T follicular helper cell (primary cell): ENCODE measurements at places on chromosomes 5 and 9.

- no peak for DNase-seq
Observed at GRCh38 chr5:80711938-80712337, 57.2 kb upstream of the DHFR start.

- DNase-seq: no peak
Observed at GRCh38 chr5:108638021-108638420, 109.7 kb upstream of the FER start.

- no peak for DNase-seq
Observed at GRCh38 chr9:98522487-98522886, 186.2 kb downstream of the GABBR2 start.

DNA sequence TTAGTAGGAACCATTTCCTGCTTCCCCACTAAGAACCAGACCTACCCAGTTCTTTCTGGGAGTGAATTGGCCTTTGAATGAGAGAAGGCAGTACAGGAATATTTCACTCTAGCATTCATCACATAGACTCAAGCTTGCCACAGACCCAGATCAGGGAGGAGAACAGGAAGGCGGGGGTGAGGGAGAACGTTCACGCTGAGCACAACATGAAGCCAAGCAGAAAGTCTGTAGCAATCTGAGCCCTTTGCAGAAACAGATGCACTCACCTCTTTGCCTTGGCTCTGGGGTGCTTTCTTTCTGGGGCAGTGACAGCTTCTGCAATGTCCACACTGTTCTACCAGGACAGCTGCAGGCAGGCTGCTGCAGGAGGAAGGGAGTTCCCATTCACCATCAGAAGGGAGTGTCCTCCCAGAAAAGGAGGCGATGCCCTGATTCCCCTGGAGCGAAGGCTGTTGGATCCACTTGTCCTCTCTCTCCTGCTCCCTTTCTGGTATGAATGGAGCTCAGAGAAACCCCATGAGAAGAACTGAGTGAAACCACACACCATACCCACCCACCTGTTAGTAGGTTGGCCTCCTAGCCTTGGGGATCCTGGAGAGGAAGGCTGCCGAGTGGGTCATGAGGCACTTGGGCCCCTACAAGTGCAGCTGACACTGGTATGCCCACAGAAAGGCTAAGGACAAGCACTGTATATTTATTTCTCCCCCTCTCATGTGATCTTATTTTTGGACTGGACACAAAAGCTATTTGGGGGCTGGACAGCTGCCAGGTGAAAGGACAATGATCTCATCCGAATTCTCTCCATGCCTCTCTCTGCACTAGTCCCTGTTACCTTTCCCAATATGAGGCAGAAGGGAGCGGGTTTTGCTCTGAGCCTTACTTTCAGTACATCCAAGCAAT lies 11.7 kb upstream of the FGF1 start:
- DNase-seq: no peak

DNA sequence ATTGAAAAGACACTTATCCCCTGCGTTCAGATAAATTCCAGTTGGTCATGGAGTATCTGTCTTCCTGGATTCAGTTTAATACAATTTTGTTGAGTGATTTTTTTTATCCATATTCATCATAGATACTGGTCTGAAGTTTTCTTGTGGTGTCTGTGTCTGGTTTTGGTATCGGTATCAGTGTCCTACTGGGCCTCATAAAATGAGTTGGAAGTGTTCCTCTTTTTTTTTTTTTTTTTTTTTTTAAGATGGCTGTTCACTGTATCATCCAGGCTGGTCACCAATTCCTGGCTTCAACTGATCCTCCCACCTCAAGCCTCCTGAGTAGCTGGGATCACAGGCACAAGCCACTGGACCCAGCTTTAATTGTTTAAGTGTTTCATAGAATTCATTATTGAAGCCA lies 2.9 kb upstream of the CAMSAP1 start:
- no peak for DNase-seq

- DNase-seq: no peak
Observed at GRCh38 chr5:122673343-122673742, 101.5 kb upstream of the SNX2 start.

- no peak for DNase-seq
Observed at GRCh38 chr5:165397516-165397915, 1892.1 kb downstream of the MAT2B start.

GRCh38 chr9:69820955-69821788 lies 555 bp downstream of the CFAP95 start:
- DNase-seq: no peak

- no peak for DNase-seq
Observed at GRCh38 chr5:58754250-58754649, 171.4 kb downstream of the RAB3C start.

DNA sequence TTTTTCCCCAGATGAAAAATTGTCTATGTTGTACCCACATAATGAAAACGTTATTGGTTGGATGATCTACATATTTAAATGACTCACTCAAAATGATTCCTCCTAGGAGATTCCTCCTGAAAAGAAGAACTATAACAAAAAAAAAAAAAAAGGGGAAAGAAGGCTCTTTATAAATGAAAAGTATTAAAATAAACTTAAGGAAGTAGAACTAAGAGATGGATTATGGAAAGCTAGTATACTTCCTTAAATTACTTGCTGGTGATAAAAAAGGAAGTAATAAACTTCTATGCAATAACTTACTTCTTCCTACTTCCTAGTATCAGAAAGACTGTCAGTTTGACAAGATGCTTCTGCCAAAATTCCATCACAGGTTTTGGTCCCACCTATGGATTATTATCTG lies 1087.7 kb downstream of the CDH12 start:
- no peak for DNase-seq

- DNase-seq: no peak
Observed at GRCh38 chr5:73796164-73797131, 170.5 kb downstream of the ARHGEF28 start.

DNA sequence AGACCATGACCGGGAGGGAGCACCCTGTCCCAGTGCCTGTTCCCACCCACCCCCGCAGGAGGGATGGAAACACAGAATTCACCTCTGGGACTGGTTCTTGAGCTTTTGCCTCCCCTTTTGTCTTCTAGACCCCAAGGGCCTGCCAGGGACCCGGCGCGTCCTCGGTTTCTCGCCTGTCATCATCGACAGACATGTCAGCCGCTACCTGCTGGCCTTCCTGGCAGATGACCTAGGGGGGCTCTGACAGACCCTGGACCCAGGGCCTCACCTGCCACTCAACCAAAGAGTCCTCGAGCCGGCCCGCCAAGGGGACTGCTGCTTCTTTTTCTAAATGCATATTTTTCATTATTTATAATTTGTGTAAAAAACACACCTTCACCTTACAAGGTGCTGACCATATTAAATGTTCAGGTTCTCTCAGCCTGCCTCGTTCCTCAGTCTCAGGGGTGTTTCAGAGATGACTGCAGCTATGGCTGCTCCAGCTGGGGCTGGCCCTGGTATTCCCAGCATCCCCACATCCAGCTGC lies 16.9 kb downstream of the CARD19 start:
- no peak for DNase-seq

GRCh38 chr9:24011881-24012280 lies 185.8 kb upstream of the ELAVL2 start:
- DNase-seq: no peak

DNA sequence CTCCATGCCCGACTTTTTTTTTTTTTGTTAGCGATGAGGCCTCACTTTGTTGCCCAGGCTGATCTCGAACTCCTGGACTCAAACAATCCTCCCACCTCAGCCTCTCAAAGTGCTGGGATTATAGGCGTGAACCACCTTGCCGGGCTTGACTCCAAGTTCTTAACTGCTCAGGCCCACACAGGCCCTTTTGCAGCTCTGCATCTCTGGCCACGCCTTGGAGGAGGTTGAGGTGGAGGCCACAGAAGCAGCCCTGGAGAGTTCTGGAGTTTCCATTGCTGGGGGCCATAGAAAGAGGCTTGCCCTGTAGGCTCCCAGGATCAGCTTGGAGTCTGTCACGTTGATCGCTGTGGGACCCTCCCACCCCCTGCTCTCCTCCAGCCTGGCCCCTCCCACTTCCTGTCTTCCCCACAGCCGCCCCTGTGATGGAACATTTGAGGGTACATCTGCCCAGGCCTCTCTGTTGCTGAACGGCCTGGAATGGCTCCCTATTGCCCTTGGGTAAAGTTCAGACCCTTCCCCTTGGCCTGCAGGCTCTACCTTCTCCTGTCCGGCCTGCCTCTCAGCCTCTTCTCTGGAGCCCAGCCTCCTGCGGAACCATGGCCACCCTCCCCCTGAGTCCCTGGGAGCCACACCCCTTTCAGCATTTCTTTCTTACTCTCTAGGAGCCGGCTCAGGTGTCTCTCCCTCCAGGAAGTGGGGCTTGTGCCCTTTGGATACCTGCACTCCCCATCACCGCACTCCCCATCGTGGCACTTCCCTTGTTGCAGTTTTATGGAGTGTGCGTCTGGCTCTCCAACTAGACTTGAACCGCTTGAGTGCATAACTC lies 30.4 kb upstream of the IER5L start:
- DNase-seq: no peak

- DNase-seq: no peak
Observed at GRCh38 chr9:123377211-123377971, 21.4 kb downstream of the CRB2 start.

DNA sequence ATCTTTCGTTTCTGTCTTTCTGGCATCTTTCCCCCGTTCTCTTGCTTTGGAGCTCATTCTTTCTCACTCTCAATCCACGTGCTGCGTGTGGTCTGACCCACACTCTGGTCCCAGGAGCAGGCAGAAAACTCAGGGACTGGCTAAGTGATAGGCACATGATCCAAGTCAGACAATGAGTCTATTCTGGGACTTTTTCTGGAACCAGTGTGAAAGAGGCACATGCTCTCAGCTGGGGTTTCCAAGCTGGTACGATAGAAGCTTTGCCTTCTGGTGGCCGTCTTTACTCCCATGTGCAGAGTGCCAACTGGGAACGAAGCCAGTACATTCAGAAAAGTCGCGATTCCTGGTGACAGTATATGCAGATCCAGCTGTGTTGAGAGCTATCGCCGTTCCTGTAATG lies 94.4 kb downstream of the PDZD2 start:
- no peak for DNase-seq

- DNase-seq: no peak
Observed at GRCh38 chr9:87711857-87712800, 13.8 kb upstream of the CTSL start.

GRCh38 chr5:131064669-131065371 lies 100.2 kb downstream of the HINT1 start:
- no peak for DNase-seq

GRCh38 chr5:64147849-64148441 lies 17.7 kb upstream of the RNF180 start:
- no peak for DNase-seq

DNA sequence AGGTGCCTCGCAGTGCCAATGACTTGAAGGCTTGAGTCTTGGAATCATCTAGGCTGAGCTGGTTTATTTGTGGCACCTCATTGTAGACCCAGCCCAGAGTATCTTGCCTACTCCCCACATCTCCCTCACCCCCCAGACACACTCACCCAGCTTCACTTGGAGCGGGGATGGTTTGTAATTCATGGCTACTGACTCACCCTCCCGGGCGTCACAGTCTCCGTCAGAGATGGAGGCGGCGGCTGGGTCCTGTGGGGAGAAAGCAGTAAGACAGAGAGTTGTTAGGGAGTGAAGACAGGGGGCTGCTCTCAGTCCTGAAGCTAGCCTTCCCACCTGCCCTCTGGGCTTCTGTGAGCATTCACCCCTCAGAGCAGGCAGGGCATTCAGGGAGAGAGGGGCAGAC lies 29.0 kb upstream of the MYORG start:
- DNase-seq: no peak

DNA sequence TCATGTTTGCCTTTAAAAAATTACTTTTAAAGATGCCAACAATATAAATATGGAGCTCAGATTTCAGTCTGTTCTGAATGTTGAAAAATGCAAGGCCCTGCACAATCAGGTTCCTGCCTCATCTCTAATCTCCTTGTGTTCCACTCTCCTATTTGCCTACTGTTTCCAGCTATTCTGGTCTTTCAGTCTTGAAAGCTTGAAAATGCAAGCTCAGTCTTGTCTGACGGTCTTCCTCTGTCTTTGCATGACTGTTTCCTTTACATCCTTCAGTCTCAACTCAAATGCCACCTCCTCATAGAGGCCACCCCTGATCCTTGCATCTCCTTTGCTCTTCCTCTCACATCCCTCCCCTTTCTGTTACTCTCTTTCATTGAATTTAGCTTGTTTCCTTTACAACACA lies 354.9 kb downstream of the KIF4B start:
- no peak for DNase-seq
